Amygdala (tissue), 56 donors: ENCODE measurements at places on chromosomes 7 and 10.
A peak's percentile ranks its signal among the peaks of the same experiment; 100 is the strongest.

- no peak for DNase-seq
Observed at GRCh38 chr7:106357675-106358074, 72.9 kb upstream of the NAMPT start.

GRCh38 chr10:85175635-85176034 lies 847.2 kb downstream of the CCSER2 start:
- DNase-seq: no peak

DNA sequence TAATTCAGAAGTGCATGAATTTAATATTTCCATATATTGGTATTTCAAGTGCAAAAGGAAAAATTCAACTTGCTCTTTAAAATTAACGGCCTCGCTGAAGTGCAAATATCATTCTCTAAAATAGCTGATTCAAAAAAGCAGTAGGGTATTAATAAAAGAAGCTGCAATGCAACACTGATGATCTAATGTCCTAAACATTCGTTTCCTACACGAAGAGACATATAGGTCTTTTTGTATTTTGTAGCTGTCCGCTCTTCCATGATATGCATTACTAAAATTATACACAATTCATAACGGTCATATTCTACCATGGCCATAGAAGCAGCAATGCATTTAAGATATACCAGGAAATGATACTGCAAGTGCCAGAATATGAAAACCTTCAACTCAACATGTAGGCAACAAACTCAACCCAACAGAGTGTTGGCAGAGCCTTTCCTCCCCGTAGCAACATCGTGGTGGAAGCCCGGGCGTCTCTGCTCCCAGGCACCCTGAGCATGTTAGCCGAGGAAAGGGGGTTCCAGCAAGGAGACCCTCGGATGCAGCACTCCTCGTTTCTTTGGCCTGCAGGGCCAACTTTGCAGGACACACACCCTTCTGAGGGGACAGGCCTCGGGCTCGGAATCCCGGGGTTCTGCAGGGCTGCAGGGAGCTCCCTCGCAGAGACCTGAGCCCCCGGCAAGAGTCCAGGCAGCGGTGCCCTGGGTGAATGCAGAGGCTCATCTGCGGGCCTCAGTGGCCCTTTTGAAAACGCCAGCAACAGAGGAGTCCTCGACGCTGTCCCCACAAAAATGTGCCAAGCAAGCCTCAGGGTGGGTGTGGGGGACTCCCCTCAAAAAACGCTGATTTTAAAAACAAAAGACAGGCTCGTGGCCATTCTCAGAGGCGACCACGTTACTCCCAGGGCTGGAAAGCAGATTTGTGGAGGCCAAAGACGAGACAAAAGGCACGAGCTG lies 1.6 kb downstream of the FAM171A1 start:
- peak; percentile 39 for DNase-seq

GRCh38 chr7:44486693-44487092 lies 3.8 kb downstream of the NUDCD3 start:
- no peak for DNase-seq

- no peak for DNase-seq
Observed at GRCh38 chr7:1647961-1648672, 22.0 kb upstream of the ELFN1 start.

- no peak for DNase-seq
Observed at GRCh38 chr10:116671274-116671926, 50.6 kb downstream of the PNLIPRP2 start.

GRCh38 chr7:118949031-118949430 lies 724.5 kb downstream of the ANKRD7 start:
- no peak for DNase-seq
